ENCODE measurements at places on chromosomes 7 and 10.

DNA sequence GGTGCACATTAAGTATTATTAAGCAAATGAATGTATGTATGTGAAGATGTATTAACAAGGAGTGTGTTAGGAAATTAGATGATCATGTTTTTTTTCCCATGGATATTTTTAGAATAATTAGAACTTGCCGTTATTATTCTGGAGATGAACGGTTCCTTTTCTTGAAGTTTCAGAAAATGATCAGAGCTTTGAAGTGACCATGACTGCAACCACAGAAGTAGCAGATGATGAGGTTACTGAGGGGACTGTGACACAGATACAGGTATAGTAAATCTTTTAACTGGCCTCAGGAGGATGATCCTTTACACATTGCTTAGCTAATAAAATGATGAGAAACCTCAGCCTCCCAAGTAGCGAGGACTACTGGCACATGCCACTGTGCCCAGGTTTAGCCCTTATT is 18.6 kb downstream of the DMTF1 start:
- no peak for DNase-seq

DNA sequence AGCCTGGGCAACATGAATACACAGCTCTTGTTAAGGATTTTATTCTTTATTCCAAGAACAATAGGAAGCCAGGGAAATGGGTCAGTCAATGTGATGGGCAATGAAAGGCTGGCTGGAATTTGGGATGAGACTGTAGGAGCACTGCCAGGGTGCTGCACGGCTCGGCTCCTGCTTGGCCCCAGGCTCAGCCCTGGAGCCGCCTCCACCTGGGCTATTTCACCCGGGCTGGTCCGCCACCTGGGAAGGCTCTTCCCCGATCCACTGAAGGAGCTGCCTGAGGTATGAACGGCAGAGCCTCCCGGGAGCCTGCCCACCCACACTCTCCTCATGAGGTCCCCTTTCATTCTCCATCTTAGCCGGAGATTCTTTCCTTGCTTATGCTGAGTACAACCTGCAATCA is 80.4 kb upstream of the KMT2C start:
- DNase-seq, result no peak

DNA sequence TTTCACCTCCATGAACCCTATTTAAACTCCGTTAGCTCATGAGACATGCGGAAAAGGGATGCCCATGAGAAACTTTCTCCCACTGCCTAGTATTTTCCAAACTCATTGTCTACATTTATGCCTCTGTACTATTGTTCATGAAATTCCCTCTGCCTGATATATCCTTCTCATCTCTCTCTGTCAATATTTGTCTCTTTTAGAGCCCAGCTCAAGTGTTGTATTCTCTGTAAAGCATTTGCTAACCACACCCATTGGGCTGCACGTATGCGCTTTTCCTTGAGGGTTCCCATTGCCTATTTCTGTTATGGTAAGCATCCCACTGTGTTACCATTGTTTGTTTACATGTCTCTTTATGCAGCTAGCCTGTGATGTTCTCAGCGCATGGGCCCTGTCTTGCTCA is 211.4 kb downstream of the MDFIC start:
- DNase-seq, result no peak

GRCh38 chr7:46969303-46970130 is 612.4 kb downstream of the TNS3 start:
- peak; percentile 42 for DNase-seq

GRCh38 chr10:31359979-31360378 is 41.0 kb downstream of the ZEB1 start:
- no peak for DNase-seq

DNA sequence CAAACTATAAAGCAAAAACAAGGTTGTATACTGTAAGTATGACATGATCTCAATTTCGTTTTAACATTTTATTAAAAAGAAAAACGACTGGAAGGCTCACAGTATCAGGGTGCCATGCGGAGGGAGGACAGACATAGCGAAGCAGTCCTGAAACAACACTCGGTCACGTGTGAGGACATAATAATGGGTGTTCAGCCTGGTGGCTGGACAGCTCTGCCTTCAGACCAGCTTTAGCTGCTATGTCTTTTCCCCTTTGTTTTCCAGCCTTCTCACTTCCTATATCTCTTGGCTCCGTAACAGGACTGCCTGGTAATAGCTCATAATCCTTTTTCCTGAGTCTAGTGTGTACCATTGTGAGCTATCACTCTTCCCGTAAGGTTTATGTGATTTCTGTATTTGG is 18.4 kb upstream of the KLF14 start:
- no peak for DNase-seq

DNA sequence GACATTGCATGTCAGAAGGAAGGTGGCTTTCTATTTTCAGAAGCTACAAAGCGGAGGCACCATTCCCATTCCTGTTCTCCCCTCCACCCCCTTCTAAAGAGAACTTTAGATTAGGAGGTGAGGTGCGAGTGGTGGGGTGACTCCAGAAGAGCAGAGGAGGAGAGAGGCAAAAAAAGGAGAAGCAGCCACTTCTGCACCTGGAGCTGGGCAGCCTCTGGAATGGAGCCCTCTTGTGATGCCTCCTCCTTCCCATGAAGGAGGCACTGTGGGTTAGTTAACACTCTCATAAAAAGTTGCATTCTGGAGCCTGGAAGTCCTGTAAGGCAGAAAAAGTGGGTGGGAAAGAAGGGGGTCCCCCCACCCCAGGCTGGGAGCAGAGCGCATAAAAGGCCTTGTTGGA is 4.8 kb downstream of the PTF1A start:
- DNase-seq, result no peak

DNA sequence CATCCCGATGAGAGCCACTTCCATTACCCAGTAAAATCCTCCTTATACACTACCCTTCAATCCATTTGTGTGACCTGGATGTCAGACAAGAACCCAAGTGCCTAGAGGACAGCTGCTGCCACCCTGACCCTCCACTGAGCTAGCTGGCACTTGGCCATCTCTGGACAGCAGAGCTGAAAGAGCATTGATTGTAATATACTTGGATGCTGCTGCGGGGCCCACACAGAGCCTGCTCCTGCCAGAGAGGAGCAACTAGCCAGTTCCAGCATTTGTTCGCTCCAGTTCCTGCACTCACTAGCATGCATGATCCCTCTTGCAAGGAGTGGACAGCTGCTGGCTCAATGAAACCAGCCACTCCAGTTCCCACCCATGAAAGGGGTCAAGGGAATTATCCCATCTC is 8.4 kb upstream of the TMEM254 start:
- DNase-seq, result no peak

DNA sequence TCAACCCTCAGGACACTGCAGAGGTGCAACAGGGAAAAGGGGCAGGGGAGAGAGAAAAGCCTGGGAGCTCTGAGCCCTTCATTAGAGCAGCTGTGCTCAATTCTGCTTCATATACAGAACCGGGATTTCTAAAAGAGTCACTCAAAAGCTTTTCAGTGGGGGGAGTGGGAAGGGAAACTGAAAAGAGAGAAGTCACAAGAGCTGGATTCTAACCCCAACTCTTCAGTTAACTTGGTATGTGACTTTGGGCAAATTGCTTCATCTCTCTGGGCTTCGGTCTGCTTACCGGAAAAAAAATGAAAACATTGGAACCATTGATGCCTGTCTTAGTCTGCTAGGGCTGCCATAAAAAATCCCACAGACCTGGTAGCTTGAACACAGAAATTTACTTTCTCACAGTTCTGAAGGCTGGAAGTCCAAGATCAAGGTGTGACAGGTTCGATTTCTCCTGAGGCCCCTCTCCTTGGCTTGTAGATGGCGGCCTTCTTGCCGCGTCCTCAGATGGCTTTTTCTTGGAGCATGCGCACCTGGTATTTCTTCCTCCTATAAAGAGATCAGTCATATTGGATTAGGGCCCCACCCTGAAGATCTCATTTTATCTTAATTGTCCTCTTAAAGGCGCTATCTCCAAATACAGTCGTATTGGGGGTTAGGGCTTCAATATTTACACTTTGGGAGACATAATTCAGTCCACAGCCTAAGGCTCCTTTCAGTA is 118.3 kb upstream of the KMT2E start:
- no peak for DNase-seq

DNA sequence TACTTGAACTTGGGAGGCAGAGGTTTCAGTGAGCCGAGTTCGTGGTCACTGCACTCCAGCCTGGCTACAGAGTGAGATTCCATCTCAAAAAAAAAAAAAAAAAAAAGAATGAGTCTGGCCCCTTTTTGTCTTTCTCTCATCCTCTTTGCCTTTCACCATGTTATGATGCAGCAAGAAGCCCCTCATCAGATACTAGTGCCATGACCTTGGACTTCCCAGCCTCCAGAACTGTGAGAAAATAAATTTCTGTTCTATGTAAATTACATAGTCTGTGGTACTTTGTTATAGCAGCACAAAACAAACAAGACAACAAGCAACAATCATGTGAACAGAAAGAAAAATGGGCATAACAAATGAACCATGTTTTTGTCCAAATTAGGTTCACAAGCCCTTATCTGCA is 2.3 kb upstream of the DBNL start:
- no peak for DNase-seq

GRCh38 chr7:149027055-149027454 is 1.2 kb downstream of the PDIA4 start:
- DNase-seq, result no peak

DNA sequence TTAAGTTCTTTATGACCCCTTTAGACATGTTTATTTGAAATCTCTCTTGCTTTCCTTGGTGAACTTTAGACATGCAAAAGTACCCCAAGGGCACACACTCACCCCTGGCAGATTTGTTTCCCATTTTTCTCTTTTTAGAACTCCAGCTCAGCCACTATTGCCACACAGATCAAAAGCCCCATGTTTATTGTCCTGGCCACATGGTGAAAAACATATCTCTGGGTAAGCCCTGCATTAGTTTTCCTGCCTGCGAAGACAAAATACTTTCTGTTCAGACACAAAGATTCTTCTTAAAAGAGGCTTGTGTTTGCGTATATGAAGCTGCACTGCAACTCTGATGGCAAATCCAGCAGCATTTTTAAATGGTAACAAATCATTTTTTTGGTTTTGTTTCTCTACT is 200.0 kb downstream of the POLR1F start:
- DNase-seq, result no peak

DNA sequence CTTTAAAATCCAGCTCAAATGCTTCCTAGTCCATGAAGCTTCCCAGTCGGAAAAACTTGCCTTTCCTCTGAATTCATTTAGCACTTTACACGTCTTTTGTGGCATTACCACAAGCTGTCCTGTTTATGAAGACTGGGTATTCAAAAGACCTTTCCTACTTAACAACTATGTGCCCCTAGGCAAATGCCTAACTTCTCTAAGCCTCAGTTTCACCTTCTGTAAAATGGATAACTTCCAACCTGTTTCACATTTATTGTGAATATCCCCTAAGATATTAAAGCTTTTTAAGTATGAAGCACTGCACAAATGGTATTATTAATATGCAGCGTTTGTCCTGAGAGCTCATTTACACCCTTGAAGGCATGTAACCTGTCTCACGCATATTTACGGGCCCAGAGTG is 843 bp downstream of the CFAP70 start:
- no peak for DNase-seq
